ENCODE measurements at places on chromosomes 4 and X. TPM values are rescaled to one million over a fixed set of nuclear protein-coding genes. Genes with fewer than 3 reads are reported as not detected.

Gene STBD1
- 3.5 TPM for total RNA-seq

Gene TLR1
- total RNA-seq, result 0.07 TPM

Gene SGMS2
- total RNA-seq, result 20.8 TPM

Gene PRSS12
- total RNA-seq, result 0.07 TPM

Gene PDGFRA
- not detected for total RNA-seq

Gene TGIF2LX
- total RNA-seq, result not detected

Gene GPC3
- not detected for total RNA-seq

Gene ERAS
- total RNA-seq, result not detected

Gene ASB9
- 12.2 TPM for total RNA-seq

Gene NDST3
- total RNA-seq, result 0.59 TPM

Gene COL4A6
- 0.08 TPM for total RNA-seq

Gene IL2RG
- not detected for total RNA-seq

Gene ARX
- 0.03 TPM for total RNA-seq

Gene SHROOM2
- 2.1 TPM for total RNA-seq

Gene MAPK10
- 2.0 TPM for total RNA-seq

Gene CXCL9
- not detected for total RNA-seq

Gene HSFX3
- not detected for total RNA-seq
